ENCODE measurements at places on chromosomes 4 and X.

DNA sequence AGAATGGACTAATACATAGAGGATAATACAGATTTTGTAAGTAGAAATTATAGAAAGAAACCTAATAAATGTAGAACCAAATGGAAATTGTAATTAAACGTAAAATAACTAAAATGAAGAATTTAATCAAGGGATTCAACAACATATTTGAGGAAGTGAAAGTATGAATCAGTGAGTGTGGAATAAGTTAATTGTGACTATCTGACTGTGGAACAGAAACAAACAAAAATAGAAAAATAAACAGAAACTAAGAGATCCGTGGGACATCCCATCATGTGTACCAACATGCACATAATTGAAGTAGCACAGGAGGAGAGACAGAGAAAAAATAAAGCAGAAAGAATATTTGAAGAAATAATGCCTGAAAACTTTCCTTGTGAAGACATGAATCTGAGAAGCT is 208.6 kb upstream of the TACR3 start:
- no peak for DNase-seq

DNA sequence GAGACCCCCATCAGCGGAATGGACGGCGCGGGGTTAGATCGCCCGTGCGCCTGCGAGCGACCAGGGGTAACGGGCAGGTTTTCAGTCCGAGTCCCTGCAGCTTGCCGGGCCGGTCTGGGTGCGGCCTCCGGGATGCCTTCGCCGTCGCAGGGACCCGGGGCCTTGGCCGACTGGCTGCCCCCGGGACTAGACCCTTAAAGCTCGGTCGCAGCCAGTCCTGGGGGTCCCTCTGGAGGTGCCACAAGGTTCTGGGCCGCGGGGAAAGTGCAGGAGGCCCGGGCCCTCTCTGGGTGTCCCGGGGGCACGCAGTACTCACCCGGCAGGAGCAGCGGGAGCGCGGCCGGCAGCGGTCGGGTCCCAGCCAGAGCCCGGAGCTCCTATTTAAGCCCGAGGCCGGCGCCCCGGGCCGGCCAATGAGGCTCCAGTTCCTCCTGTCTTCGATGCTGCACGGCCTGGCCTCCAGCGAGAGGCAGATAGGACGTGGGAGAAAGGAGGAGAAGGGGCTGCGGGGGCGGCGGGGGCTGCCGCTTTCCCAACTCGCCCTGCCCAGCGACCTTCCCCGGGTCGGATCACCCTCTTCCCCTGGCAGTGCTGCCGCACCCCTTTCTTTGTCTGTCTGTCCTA is at the start of gene SPON2:
TSS of gene SPON2 (minus strand) at position 356 of the 624 bp plus-strand sequence.
- no peak for DNase-seq

DNA sequence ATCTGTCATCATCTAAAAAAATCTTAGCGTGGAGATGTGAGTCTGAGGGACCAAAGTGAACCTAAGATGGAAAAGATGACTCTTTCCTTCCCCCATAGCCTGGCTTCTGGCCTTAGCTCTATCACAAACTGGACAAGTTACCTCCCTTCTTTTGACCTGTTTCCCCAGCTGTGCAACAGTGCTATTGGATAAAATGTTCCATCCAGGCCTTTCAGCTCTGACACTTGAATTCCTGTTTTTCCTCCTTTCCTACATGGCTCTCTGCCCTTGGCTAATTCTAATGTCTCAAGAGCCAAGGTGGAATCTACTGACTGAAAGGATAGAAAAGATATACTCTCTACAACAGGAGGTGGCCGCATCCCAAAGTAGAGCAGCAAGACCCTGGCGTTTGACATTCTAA is 84.5 kb upstream of the ARHGEF9 start:
- no peak for DNase-seq

GRCh38 chrX:38596939-38597338 is 35.6 kb downstream of the TSPAN7 start:
- DNase-seq, result no peak

DNA sequence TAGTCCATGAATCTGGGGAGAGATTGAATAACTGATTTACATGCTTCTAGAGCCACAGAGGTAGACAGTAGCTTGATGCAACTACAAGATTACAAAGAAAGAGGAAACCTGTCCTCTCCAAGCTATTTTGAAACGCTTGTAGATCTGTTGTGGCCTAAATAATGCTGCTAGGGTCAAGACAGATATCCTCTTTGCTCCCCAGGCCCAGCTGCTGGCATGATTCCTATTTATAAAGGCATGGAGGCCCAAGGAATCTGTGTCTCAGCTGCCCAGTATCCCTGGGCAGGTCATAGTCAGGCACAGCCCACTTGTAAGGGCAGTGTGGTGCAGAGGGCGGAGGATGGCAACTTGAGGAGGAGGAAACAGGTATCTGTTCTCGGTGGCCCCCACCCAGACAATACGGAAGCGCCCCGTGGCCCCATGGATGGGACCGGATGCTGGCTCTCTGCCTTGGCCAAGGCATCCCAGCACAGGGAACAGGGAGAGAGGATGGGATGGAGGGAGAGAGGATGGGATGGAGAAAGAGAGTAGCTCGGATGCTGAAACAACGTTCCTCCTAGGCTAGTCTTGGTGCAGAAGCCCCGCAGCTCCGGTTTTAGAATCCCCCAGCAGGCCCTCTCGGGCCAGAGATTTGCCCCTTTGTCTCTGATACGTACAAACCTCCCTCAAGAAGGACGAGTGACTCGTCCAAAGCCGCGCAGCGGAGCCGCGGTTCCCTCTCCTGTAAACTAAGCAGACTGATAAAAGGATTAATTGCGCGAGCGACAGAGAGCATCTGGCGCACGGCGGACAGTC is 767 bp upstream of the SMIM20 start:
- DNase-seq, result no peak

GRCh38 chr4:69832326-69833030 is 27.5 kb downstream of the SULT1E1 start:
- no peak for DNase-seq

- no peak for DNase-seq
Observed at GRCh38 chrX:77167993-77168392, 279.2 kb upstream of the FGF16 start.

GRCh38 chr4:131411393-131411792 is 1737.7 kb upstream of the PCDH10 start:
- DNase-seq, result no peak

GRCh38 chr4:182893047-182893446 is 24.1 kb downstream of the DCTD start:
- DNase-seq, result no peak

- DNase-seq, result no peak
Observed at GRCh38 chrX:101051153-101051548, 760 bp downstream of the TRMT2B start.

DNA sequence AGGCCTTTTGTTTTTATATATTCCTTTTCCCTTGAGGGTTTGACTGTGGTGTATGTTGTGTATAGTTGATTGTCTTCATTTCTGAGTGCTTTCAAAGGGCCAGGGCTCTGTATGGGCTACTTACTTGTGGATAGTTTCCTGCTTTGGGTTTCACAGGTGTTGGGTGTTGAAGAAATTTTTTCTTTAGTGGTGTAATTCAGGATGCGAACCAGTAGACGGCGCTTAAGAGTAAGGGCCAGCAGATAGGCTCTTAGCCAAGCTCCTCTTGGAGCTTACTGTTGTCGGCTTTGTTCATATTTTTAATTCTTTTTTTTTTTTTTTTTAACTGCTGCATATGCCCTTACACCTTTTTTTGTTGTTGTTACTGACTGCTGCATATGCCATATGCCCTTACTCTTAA is 276.3 kb upstream of the GALNT7 start:
- no peak for DNase-seq

DNA sequence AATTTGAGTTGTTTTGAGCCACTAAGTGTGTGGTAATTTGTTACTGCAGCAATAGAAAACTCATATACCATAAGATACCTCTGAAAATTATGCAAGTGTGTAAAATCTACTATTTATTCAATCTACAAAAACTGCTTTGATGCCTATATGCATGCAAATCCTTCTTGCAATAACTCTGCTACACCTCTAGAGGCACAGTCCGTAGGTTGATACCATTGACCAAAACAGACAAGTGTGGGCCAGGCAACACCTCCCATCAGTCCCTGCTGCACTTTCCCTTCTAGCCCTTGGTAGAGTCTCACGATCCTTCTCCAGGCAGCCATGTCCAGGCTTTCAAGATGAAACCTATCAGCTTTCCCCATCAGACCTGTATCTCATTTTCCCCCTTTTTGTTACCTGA is 48.8 kb upstream of the FAM9A start:
- DNase-seq, result no peak

DNA sequence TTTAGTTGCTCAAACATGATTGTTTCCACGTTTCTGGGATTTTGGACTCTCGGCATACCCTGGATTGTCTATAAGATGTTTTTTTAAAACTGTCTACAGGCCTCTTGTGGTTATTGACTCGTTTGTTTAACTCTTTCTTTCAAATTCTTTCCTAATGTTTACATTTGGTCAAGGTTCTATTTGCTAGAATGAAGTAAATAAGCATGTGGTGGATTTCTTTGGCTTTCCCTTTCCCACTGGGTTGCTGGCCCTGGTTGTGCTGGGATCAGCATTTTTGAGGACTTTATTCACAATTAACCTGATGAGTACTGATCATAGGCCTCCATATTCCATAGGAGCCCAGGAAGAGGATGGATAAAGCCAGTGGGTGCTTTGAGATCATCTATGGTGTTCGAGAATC is 11.1 kb upstream of the GPR101 start:
- no peak for DNase-seq

- no peak for DNase-seq
Observed at GRCh38 chrX:39905946-39906345, 191.8 kb downstream of the BCOR start.

GRCh38 chrX:64580605-64581004 is 185.4 kb upstream of the MTMR8 start:
- no peak for DNase-seq

- no peak for DNase-seq
Observed at GRCh38 chrX:41445781-41446358, 1.3 kb upstream of the NYX start.

DNA sequence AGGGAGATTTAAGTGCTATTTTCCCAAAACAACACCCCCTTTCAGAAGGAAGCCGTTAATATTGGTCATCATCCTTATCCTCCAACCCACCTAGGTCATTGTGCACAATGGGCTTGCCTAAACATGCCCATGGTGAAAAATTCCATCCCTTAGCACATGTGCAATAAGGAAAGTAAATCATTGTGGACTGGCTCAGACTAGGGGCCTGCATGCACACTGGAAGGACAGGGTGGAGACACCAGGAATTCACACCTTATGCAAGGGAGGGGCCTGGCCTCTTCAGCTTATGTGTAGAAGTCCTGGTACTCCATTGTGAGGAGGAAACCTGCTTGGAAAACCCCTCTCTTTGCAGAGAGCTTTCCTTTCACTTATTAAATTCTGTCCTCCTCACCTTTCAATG is 311.4 kb upstream of the NDST4 start:
- DNase-seq, result no peak

- DNase-seq, result no peak
Observed at GRCh38 chr4:53587135-53587534, 4.2 kb downstream of the LNX1 start.

DNA sequence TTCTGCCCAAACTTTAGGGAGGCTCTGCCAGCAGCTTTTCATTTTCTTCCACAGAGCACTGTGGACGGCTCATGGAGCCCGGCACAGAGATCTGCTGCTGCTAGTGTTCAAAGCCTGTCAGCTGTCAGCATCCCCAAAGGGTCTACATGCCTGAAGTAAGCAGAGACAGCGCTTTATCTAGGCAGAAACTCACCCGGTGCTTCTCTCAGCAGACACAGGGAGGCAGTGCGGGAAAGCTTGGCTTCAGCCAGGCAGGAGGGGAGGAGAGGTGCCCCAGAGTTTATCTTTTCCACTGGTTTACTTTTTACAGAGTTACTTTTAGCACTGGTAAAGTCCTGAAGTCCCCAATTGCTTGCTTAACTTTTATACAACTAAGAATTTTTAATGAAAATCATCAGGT is 339.3 kb downstream of the NKX6-1 start:
- DNase-seq, result no peak

DNA sequence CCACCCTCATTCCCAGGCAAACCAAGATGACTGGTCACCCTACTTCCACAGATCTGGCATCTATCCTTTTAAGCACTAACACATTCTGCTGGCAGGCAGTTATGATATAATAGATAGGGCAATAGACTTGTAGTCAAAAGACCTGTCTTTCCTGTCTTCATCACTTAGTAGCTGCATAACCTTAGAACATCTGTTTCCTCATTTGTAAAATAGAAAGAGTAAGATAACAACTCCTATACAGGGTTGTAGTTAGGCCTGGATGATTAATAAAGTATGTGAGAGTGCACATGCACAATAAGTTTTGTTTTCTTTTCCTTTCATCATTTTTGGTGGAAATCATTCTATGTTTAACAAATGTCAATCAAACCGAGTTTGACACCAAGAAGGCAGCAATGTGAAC is 72.1 kb downstream of the GPR82 start:
- no peak for DNase-seq

GRCh38 chr4:78937837-78938236 is 1.4 kb downstream of the PAQR3 start:
- DNase-seq, result no peak

DNA sequence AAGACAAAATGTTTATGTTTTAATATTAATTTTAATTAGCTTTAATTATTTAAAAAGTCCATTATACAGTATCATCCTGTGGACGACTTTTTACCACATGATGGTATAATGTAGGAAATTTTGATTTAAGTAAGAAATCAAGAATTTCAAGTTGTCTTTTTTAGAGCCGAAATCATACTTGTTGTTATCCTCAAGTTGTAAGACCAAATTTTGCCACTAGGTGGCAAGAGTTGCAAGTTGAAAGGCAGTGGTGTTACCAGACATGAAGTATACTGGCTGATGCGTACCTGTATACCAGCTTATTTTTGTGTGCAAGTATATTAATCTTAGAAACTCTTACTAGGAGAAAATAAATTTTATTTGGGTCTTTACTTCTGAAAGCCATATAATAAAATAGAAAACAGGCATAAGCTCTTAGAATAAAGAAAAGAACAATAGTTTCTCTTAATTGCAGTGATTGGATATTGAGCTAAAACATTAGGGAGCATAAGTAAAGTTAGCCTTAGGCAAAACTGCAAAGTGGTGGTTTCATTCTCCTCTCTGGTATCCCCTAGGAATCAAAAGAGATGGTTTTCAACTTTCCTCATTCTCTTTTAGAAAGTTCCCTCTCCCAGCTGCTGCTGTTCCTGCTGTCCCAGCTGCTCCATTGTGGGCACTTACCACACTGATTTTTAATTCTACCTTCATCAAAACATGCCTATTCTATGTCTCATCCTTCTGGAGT is 118.0 kb upstream of the WDFY3 start:
- no peak for DNase-seq

GRCh38 chrX:7223271-7223670 is 75.3 kb upstream of the PUDP start:
- no peak for DNase-seq
